ENCODE measurements at places on chromosomes 5 and 9.
A peak's percentile ranks its signal among the peaks of the same experiment; 100 is the strongest.

- DNase-seq = no peak
Measured at GRCh38 chr9:131584858-131585257, 39.5 kb downstream of the PRRT1B start.

- DNase-seq = no peak
Measured at GRCh38 chr5:60395712-60396329, 304.1 kb downstream of the DEPDC1B start.

DNA sequence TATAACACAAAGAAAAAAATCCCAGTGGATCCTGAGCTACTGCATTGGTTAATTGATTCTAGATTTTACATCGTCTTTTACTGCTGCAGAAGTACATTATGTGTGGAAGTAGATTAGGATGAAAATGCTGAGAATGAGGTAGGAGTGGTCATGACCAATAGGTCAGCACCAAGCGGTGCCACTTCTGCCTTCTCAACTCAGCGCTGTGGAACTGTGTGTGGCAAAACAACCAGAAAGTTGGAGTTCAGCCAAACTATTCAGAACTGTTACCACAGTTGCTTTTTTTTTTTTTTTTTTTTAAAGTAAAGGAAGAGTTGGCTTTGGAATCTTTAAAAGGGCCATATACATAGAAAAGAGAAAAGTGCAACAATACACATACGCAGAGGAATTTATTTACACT lies 24.2 kb downstream of the POU5F2 start:
- no peak for DNase-seq

DNA sequence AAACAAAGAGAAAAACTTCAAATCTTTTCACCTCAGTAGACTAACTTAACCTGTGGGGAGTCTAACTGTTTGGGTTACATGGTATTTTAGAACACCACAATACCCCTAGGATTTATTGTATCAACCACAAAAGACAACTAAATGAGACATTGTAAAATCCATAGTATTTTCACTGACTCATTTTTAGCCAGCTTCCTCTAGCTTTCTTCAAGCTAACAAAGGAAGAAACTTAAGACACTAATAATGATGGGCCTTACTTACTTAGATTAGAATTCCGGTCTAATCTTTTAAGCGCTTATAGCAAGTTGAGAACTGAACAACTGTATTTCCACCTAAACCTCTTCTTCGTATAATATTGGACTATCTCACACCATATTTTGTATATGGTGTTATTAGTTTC lies 529.3 kb downstream of the DMRTA1 start:
- no peak for DNase-seq

GRCh38 chr9:34010979-34011378 lies 37.7 kb downstream of the UBAP2 start:
- DNase-seq = peak; percentile 29

- no peak for DNase-seq
Measured at GRCh38 chr5:54524082-54524481, 6.5 kb downstream of the SNX18 start.

DNA sequence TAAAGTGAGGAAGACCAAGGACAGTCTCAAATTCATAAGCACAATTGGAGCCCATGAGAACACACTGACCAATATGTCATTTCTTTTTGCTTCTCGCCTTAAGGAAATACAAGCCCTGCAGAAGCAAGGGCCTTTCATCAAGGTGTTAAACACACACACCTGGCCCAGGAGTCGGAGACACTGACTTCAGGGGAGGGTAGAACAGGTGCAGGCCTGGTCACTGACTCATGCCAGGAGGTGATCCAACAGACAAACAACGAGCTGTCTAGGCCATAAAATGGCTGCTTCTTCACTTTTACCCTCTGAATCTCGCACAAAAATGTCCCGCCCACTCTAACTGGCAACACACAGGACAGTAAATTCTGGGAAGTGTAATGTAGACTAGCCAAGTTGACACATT lies 62.7 kb downstream of the RGMB start:
- no peak for DNase-seq

GRCh38 chr5:141084487-141084989 lies 9.9 kb upstream of the PCDHB2 start:
- DNase-seq = peak; percentile 21

GRCh38 chr9:68878450-68878849 lies 135.5 kb downstream of the PRKACG start:
- DNase-seq = no peak

GRCh38 chr5:138716456-138716924 lies 36.7 kb upstream of the CTNNA1 start:
- peak; percentile 53 for DNase-seq

DNA sequence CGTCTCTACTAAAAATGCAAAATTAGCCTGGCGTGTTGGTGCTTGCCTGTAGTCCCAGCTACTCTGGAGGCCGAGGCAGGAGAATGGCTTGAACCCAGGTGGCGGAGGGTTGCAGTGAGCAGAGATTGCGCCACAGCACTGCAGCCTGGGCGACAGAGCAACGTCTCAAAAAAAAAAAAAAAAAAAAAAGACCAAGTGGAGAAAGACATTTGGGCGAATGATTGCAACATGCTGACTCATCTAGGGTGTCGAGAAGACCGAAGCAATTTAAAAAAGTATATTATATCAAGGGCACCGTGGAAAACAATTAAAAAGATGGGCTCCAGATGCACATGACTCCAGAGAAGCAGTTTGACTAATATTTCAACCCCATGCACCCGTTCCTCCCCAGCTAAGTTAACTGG lies 9.2 kb downstream of the KLF4 start:
- no peak for DNase-seq

DNA sequence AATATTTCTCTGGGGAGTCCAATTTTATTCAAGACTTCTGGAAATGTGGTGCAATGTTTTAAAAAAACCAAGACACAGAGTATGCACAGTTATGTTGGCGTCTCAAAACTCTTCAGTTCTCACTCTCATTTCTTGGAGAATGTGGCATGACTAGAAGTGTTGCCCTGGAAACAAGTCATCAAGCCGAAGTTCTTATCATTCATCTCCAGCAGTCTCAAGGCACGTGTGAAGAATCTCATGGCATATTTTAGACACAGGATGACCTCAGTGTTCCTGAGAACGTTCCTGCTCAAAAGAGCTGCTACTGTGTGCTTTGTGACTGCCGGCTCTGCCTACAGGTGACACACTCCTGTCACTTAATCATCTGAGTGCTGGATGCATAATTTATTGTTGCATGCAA lies 147.4 kb upstream of the IRX4 start:
- no peak for DNase-seq

DNA sequence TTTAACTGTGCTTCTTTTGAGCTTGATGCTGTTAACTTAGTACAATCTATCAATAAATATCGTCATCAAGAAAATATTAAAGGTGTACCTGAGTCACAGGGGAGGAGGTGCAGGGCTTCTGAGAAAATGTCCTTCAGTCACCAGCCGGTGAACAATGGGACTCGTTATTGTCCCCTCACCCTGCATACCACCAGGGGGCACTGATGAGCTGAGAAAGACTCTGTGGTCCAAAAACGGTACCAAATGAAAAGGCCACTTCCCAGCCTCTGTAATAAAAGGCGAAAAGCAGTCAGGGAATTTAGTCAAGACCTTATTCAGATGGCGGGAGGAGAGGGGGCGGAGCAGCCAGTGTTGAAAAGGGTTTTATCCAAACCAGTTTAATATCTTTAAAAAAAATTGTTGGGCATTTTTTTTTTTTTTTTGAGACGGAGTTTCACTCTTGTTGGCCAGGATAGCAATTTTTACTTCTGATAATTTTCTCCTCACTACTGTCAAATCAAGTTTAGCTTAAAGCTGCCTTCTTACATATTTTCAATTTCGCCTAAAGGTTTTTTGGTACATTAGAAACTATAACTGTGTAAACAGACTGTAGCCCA lies 271.9 kb upstream of the ADAMTS16 start:
- peak; percentile 80 for DNase-seq

- DNase-seq = peak; percentile 74
Measured at GRCh38 chr9:114207034-114207810, 51.9 kb downstream of the COL27A1 start.

DNA sequence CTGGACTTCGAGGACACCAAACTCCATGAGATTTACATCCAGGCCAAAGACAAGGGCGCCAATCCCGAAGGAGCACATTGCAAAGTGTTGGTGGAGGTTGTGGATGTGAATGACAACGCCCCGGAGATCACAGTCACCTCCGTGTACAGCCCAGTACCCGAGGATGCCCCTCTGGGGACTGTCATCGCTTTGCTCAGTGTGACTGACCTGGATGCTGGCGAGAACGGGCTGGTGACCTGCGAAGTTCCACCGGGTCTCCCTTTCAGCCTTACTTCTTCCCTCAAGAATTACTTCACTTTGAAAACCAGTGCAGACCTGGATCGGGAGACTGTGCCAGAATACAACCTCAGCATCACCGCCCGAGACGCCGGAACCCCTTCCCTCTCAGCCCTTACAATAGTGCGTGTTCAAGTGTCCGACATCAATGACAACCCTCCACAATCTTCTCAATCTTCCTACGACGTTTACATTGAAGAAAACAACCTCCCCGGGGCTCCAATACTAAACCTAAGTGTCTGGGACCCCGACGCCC lies 1.3 kb downstream of the PCDHGC3 start:
- DNase-seq = peak; percentile 69

- no peak for DNase-seq
Measured at GRCh38 chr9:21862871-21863270, 60.4 kb downstream of the MTAP start.

Measured in eye (tissue), 1 donor.